ENCODE measurements at places on chromosomes 12 and 14.
A peak's percentile ranks its signal among the peaks of the same experiment; 100 is the strongest.

GRCh38 chr14:73945159-73945670, 4.7 kb downstream of the FAM161B start:
- DNase-seq, result no peak

DNA sequence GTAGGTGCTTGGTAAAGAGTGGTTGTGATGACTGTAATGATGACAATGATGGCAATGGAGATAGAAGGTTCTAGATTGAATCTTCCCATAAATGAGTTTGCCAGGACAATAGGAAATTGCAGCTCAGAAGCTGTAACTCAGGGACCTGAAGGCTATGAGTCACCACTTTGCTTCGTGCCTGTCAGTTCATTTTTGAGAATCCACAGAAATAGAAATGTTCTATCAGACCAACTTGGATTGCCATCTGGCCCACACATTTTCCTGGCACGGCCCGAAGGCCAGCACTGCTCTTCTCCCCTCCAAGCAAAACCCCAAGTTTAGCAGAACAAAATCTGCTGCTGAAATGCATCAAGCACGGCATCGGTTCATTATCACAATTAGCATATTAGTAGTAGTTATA, 1127.0 kb downstream of the BCL11B start:
- DNase-seq, result peak; percentile 24

- no peak for DNase-seq
Observed at GRCh38 chr12:22413592-22413991, 79.1 kb upstream of the ST8SIA1 start.

GRCh38 chr12:132593521-132593920, 16.9 kb downstream of the LRCOL1 start:
- DNase-seq, result peak; percentile 56

DNA sequence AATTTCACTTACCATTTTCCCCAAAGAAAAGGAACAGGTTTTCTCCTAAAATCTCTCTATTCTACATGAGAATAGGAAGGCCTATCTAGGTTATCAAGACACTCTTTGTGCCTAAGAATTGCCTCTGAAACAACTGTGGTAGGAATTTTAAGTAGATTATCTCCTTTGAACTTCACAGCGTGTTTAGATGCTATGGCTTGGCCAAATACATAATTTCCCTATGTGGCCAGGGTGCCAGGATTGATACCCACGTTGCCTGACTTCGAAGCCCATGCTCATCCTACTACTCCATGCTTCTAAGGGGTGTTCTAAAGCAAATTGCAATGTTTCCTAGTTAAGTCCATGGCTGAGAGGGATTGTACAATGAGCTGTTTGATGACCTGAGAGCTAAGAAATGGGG, 241.5 kb upstream of the FBXO33 start:
- no peak for DNase-seq

GRCh38 chr14:69505338-69506240, 21.1 kb downstream of the PLEKHD1 start:
- no peak for DNase-seq

GRCh38 chr14:90758959-90759358, 57.3 kb downstream of the TTC7B start:
- DNase-seq, result no peak

DNA sequence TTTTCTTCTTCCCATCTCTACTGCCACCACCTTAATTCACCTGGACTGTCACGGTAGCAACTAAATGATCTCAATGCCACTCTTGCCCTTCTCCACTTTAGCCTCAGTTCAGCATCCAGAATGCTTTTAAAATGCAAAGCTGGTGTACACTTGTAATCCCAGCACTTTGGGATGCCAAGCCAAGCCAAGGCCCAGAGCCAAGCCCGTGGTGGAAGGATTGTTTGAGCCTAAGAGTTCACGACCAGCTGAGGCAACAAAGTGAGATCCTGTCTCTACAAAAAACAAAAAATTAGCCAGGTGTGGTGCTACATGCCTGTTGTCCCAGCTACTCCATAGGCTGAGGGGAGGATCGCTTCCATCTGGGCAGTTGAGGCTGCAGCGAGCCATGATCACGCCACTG, 5.9 kb downstream of the CIPC start:
- DNase-seq, result no peak

- DNase-seq, result no peak
Observed at GRCh38 chr14:68638141-68638999, 154.5 kb downstream of the ZFP36L1 start.

DNA sequence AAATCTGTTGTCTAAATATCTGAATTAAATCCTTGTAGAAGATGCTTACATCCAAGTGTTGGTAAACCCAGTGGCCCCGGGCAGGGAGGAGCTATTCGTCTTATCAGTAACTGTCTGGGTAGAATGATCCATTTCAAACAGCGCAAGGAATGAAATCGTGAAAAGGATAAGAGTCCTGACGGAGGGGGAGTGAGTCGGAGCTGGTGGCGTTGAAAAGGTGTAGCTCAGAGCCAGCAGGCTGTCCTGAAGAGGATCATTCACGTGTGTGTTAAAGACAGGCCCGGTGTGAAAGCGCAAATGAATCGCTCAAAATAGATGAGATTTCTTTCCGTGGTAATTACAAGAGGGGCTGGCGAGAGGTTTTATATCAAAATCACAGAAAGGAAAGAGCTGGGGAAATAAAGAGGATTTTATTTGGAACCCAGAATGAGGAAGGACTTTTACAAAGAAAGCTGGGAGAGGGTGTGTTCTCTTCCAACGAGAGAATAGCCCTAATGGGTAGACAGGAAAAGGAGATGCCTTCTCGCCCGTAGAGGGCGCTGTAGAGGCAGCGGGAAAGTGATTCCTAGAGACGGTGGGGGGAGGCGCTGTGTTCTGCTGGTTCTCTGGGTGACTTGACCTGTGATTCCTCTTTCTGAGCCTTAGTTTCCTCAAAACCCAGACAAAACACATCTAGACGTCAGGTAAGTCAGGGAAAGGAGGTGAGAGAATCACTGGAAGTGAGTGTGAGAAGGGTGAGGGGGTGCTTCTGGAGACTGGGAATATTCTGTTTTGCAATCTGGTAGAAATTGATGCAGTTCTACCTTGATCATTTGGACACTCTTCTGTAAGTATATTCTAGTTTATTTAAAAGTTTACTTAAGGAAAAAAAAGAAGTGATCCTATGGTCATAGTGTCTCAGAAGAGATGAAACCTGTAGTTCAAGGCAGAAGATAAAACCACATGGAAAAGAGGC, 39.3 kb downstream of the SRRM4 start:
- DNase-seq, result peak; percentile 8

DNA sequence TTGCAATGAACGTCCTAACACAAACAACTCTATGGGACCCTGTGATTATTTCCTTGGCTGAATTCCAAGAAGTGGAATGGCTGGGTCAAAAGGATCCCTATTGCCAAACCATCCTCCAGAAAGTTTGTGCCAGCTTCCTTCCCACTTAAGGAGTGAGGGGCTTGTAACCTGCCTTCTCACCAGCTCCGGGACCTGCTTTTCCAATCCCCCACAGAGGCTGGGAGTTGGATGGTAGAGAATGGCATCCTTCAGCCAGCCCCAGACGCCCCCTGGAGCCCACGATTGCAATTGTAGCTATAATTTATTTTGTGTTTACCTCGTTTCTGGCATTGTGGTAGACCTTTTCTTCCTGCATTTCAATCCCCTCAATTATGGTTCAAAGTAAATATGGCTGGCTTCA, 9.7 kb upstream of the ZDHHC22 start:
- DNase-seq, result no peak

DNA sequence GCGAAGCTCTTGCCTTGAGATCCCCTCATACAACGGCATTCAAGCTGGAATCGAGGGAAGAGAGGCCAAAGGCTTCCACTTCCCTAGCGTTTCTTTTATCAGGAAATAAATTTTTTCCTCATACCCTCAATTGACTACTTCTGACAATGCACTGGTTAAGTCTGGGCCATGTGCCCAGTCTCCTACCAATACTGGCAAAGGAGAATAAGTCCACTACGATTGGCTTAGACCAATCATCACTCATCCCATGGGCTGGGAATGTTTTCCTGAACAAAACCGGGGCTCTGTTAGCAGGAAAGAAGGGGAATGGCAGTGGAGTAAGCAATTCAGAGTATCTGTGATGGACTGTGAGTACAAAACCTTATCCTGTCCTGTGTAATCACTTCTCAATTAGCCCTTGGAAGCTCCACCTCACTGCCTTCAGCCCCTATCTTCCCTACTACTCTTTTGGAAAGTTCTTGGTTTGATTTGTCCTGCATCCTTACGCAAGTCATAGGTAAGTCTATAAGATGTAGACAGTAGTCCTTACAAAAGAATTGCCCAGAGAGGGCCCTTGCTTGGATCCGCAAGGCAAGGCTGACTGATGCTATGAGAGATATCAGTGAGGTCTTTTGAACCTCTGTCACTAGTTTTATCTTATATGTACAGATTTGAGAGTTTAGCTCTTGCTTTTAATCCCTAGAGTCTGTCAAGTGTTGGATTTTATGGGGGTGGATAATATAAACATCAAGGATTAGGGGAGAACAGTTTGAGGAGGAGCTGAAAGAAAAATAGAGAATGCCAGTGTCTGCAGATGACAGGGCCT, 36.3 kb upstream of the CDK17 start:
- no peak for DNase-seq

DNA sequence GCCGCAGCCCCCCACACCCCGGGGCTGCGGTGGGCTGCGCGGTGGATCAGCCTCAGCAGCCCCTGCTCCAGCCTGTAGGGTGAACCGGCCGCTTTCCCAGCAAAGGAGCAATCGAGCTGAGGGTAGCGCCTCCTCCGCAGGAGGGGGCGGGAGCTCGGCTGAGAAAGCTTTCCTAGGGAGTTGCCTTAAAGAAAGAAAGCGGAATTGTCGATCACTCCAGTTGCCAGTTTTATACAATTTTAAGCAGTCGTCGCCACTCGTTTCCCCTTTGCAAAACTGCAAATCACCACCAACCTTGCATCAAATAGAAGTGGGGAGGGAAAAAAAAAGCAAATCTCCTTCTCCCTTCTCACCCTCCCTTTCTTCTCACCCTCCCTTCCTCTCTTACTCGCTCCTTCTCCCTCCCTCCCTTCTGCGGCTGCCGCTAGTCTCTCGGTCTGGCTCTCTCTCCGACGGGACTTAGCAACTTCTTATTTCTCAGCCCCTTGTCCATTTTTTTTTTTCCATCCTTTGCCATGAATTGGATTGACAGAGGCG, at the start of gene PDE3A:
Gene PDE3A (plus strand): TSS at position 424 of the 537 bp plus-strand sequence. CDS start 748 bp downstream, outside the sequence.
- DNase-seq, result no peak

GRCh38 chr14:35220920-35221319, 71.3 kb upstream of the PSMA6 start:
- DNase-seq, result no peak

- DNase-seq, result no peak
Observed at GRCh38 chr14:31122098-31122611, 85.4 kb downstream of the HECTD1 start.

- peak; percentile 39 for DNase-seq
Observed at GRCh38 chr12:113392988-113393579, 10.6 kb downstream of the SDS start.

DNA sequence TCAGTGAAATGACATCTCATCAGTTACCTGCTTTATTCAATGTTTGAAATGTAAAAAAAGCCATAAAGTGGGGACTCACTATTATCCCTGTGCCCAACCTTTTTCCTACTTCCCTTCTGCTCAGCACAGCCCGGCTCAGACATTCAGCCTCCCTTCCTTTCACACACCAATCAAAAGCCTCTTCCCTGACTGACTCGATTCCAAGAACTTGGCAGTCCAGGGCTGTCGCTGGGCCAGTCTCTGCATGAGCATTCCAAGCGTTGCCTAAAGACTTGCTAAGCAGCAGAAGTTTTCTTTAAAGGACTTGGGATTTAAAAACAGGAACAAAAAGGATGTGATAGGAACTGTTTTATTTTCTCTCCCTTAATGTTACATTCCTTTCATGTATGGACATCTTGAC, 22.7 kb downstream of the ITPR2 start:
- DNase-seq, result peak; percentile 72

- DNase-seq, result no peak
Observed at GRCh38 chr12:40208707-40209446, 15.9 kb upstream of the LRRK2 start.

- no peak for DNase-seq
Observed at GRCh38 chr14:104419865-104420505, 159.6 kb upstream of the C14orf180 start.

- no peak for DNase-seq
Observed at GRCh38 chr12:74370608-74371216, 166.9 kb upstream of the ATXN7L3B start.

Data from trophoblast cell (in vitro differentiated cells and primary cell).